Trophoblast cell (in vitro differentiated cells and primary cell): ENCODE measurements at places on chromosomes 5 and 9.

DNA sequence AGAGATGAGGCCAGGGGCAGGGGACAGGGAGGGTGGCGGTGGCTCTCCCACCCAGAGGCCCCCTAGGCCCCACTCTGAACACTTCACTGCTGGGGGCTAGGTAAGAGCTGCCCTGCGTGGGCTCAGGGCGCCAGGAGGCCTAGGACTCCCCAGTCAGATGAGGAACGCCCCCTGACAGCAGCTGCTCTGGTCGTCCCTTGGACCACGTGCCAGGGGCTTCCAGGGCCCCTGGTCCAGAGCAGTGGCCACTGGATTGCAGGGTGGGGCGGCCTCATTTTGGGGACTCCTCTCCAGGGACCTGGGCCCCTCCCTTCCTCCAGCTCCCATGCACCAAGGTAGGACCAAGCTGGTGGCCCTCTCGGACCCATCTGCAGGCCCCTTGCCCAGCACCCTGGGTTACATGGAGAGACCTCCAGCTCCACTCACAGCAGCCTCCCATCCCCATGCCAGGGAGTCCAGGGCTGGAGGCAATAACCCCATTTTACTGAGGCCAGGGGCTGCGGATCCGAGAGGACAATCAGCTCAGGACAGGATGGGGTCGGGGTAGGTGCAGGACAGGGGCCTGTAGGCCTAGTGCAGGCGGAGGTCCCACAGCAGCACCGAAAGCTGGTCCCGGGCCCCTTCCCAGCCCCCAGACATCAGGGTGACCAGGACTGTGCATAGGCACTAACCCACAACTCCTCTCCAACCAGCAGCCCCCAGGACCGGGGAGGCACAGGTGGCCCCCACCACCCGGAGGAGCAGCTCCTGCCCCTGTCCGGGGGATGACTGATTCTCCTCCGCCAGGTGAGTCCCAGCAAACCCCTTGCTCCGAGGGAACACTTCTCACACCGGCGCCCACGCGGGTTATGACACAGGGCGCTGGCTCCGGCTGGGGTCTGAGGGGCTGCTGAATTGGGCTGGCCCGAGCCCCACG, 1.5 kb downstream of the EGFL7 start:
- H3K4me3 ChIP-seq, result no peak overlapping the region
- H3K27me3 ChIP-seq, result peaks cover 5% of the 10 kb centered on the region
- DNase-seq, result no peak

DNA sequence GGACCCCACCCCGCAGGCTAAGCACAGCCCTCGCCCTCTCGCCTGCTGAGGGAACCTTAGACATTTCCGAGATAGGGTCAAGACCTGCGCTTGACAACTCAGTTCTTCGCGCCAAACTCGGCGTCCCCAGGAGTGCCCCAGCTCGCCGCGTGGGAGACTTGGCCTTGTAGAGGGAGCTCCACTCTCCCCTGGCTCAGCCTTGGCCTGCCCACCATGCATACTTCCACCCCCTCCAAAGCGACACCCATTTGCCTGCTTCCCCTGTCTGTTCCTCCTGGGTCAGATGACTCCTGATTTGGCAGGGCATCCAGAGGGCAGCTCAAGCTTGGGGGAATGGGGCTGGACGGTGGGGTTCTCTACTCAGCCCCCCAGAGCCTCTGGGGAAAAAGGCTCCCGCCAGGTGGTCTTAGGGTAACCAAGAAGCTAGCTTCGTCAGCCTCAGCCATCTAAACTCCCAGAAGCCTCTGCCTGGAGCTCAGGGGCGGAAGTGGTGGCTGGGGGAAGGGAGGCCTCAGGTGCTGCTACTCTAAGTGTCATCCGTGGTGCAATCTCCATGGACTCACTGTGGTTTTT, 560 bp downstream of the DOCK2 start:
- H3K36me3 ChIP-seq, result no peaks in the 10 kb centered on the region
- no peak overlapping the region for H3K4me3 ChIP-seq
- H3K27me3 ChIP-seq, result peaks cover 19% of the 10 kb centered on the region
- H3K4me1 ChIP-seq, result peaks cover 11% of the 10 kb centered on the region
- no peak overlapping the region for H3K27ac ChIP-seq

- no peaks in the 10 kb centered on the region for H3K4me1 ChIP-seq
- no peaks in the 10 kb centered on the region for H3K27me3 ChIP-seq
- no peaks in the 10 kb centered on the region for H3K36me3 ChIP-seq
- DNase-seq, result no peak
- H3K27ac ChIP-seq, result no peak overlapping the region
Observed at GRCh38 chr5:178526773-178527457, 63.3 kb downstream of the COL23A1 start.

DNA sequence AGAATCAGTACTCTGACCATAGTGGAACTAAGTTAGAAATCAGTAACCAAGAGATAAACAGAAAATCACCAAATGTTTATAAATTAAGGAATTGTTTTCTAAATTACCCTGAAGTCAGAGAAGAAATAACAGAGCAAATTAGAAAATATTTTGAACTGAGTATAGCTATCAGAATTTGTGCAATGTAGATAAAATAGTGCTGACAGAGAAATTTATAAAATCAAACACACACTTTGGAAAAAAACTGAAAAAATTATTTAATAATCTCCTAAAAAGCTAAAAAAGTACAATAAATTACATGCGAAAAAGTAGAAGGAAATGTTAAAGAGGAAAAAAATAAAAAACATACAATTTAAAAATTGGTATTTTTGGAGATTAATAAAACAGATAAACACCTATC, 37.1 kb upstream of the PPP1R2B start:
- no peak overlapping the region for H3K4me3 ChIP-seq
- H3K27me3 ChIP-seq, result no peaks in the 10 kb centered on the region
- no peaks in the 10 kb centered on the region for H3K36me3 ChIP-seq
- H3K27ac ChIP-seq, result no peak overlapping the region
- no peak for DNase-seq
- H3K4me1 ChIP-seq, result no peaks in the 10 kb centered on the region

DNA sequence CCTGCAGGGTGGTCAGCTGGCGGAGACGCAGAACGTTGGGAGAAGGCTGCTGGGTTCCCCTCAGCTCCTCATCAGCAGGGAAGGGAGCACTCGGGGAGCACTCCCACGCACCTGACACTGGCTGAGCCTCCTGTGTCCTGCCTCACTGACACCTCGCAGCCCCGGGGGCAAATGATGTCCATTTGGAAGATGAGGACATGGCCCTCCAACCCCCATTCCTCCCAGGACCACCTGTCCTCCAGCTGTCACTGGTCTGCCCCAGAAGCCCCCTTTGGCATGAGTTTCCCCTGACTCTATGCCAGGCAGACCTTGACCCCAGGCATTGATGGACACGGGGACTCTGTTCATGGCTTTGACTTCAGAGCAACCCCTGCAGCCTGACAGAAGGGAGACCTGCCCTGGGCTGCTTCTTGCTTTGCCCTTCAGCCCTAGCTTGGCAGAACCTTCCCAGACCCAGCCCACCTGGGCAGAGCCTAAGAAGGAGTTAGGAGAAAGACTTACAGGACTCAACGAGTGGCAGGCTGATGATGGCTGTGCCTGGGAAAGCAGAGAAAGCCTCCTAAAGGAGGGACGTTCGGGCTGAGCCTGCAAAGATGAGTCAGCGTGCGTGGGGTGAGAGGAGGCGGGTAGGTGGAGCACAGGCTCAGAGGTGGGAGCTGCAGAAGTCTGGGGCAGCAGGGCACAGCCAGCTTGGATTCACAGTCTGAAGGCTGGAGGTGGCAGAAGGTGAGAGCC, 90.6 kb downstream of the LMX1B start:
- no peak overlapping the region for H3K27ac ChIP-seq
- DNase-seq, result no peak
- H3K36me3 ChIP-seq, result no peaks in the 10 kb centered on the region
- no peaks in the 10 kb centered on the region for H3K27me3 ChIP-seq
- no peak overlapping the region for H3K4me3 ChIP-seq
